ENCODE measurements at places on chromosomes 4 and X.

- DNase-seq, result no peak
Measured at GRCh38 chrX:69062493-69062892, 102.8 kb downstream of the PJA1 start.

DNA sequence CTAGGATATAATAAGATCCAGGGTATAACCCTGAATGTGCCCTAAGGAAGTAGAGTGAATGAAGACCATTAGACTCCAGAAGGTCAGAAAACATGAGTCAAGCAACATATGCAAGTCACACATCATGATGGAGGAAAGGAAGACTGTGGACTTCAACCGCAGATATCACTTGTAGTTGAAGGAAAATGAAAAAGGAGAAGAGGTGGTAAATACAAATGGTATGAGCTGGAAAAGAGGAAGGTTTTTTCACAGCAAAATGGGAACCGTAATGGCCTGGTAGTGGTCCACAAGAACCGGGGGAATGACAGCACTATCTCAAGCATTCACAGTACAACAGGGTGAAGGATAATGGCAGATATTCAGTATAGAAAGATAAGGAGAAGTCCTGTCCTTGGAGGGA, 5.2 kb upstream of the SCFD2 start:
- no peak for DNase-seq

- no peak for DNase-seq
Measured at GRCh38 chrX:85004255-85004654, 578 bp downstream of the APOOL start.

- no peak for DNase-seq
Measured at GRCh38 chr4:82422616-82423015, 7.6 kb downstream of the HNRNPDL start.

DNA sequence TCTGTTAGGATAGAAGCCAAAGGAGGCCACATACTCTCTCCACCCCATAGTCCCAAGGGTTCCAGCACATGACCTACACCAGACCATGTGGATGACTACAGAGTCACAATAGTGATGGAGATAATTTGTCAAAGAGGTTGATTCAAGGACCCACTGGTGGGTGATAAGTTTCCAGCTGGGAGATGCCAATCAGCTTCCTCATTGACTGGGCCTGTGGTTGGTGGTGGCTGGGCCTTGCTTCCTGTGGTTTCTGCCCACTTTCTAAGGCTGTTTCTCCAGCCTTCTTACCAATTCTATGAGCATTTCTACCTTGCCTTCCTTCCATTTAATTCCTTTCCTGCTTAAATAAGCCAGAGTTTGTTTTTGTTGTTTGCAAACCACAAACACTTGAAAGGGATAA, 95.5 kb upstream of the CPEB2 start:
- DNase-seq, result no peak

GRCh38 chrX:2483398-2484060, 17.2 kb downstream of the DHRSX start:
- DNase-seq, result no peak

GRCh38 chrX:16186380-16187007, 19.2 kb downstream of the MAGEB17 start:
- no peak for DNase-seq

- DNase-seq, result no peak
Measured at GRCh38 chr4:127181001-127181400, 451.8 kb upstream of the INTU start.

GRCh38 chr4:7854216-7854615, 85.4 kb downstream of the AFAP1 start:
- DNase-seq, result no peak

DNA sequence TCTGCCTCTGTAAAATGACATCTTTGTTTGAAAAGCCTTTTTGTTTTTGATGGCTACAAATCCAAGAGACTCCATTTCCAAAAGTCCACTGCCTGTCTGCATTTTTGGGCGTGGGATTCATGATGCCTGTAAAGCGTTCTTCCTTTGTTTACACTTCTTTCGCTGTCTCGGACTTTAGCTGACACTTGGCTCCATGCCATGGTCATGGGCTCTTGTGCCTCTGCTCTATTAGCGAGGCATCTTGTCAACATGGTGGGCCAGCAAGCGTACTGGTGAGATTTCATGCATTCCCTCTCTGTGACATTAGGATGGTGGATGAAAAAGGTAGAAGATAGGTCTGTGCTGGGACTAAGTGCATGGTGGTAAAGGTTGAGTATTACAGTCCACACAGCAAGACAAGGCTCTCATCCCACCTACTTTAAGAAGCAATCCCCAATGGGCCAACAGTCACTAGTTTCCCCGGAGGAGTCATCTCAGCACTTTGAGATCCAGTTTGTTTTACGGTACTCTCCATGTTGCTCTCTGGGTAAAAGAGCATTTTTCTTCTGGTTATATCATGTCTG, 298.2 kb upstream of the KLF3 start:
- no peak for DNase-seq

GRCh38 chr4:78622253-78622979, 70.8 kb downstream of the ANXA3 start:
- DNase-seq, result no peak

- DNase-seq, result no peak
Measured at GRCh38 chr4:123250843-123251242, 145.8 kb upstream of the SPRY1 start.

GRCh38 chrX:97397371-97397770, 513.7 kb downstream of the RPA4 start:
- DNase-seq, result no peak

GRCh38 chr4:2059726-2060602, 837 bp downstream of the NAT8L start:
- DNase-seq, result no peak

DNA sequence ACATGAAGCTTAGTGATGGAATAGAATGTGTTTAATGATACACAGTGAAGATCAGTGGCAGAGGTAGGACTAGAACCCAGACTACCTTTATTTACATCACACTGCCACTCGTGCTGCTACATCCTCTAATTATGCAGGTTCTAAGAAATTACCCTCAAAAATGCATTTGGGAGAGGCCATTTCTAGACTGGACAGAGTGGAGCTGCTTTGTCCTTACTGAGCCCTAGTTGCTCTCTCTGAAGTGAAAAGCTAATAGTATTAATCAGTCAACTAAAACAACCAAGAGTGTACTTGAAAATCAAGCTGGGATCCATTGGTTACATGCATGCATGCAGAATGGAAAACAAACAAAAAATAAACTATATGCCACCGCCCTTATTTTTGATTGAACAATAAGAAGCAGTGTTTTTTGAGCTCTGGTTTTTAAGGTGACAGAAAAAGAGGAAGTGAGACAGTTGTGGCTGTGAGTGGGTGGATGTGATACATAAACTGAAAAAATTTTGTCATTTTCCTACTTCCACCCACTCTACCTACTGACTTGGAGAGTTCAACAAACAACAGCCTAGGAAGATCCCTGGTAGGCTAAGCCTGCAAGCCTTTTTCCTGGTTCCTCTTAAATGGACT, 6.8 kb upstream of the VSIG4 start:
- no peak for DNase-seq

DNA sequence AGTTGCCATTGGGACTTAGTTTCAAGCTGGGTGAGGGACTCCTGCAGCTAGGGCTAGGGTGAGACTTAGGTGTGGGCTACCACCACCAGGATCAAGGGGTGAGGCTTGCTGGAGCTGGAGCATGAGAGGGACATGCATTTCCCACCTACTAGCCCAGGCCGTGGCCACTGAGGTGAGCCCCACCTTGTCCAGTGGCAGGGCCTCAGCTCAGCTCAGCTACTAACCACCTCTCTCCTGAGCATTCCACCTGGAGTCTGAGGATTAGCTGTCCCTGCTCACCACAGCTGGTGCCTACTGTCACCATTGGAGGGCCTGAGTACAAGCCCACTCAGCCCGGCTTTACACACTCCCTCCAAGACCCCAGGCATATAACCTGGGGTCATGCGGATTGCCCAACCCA, 62.6 kb upstream of the MAGEH1 start:
- DNase-seq, result no peak

DNA sequence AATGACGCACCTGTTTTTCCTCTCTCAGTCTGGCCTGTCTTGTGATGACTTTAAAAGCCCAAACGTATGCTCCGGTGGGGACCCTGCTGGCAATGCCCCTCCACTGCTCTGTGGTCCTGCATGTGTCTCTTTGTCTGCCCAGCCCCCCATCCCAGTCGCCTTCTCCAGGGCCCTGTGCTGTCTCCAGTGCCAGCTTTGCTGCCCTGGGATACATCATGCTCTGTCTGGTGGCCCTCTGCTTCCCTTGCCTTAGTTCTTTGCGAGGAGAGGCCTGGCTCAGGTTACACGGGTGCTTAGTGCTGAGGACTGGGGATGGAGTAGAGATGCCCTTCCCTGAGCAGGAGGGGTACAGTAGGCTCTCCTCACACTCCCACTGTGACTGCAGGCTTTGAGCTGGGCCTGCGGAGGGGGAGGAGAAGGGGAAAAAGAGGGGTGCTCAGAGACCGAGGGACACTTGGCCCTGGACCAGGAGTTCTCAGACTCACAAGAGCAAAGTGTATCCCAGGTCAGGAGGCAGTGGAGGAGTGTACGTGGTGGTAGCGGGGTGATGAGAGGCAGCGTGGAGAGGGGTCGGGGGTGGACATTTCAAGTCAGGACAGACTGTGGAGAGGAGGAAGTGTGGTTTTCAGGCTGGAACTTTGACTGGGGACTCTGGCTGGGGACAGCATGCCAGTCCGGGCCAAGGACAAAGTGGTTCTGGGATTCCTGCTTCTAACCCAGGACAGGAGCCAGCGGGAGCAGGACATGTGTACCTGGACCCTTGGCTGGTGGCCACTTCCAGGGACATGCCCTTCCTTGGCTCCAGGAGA, 2.8 kb downstream of the APLN start:
- DNase-seq, result no peak

DNA sequence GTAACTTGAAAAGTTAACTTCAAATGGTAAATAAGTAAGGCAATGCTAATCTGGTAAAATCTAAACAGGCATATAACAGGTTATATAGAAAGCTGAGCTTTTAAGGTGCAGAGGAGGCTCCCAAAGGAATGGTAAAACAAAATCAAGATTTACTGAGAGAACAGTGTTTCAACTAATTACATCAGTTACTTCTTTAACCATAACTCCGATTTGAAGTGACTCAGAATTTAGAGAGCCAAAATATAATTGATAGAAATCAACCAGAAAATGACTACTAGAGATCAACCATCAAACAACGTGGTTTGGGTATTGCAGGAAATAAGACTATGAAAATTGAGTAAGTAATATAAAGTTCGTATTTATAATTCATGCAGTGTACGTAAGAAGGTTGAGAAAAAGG, 6.9 kb downstream of the G3BP2 start:
- DNase-seq, result no peak

DNA sequence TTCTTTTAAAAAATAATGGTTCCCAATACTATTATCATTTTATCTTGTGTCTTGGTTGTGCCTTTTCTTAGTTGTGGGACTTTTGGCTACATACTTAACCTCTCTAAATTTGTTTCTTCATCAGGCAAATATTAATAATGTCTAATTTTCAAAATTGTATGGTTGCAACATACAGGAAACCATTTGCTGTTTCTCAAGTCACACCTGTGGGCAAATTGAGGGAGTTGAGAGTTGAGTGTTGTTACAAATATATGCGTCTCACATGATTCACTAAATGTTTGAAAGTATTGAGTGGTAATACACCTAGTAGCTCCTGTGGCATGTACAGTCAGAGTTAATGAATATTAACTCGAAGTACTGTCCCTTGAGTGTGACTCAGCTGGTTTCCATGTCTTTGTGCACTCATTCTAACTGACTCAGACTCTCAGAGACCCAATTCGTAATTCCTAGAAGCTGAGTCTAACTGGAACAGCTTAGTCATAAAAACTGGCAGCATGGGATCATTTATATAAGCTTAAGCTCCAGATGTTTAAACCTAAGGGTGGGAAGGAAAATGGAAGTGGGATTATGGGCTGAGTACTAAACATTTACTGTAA, 802.4 kb downstream of the TRIML1 start:
- DNase-seq, result no peak

GRCh38 chr4:145218251-145218650, 37.9 kb upstream of the OTUD4 start:
- no peak for DNase-seq

DNA sequence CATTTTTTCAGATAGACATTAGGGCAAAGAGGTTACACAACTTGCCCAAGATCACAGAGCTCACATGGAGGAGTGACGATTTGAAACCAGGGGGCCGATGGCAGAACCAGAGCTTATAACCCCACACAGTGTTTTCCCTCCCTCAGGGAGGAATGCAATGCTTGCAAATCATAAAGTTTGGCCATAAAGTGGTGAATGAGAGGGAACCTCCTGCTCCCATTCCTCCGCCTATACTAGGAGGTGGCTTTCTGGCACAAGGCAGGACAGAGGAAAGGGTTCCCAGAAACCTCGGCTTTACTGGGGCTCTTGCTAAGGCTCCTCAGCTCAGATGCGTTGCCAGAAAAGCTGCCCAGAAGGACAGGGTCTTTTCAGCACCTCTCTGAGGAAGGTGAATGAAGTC, 19.3 kb downstream of the TMEM154 start:
- no peak for DNase-seq

DNA sequence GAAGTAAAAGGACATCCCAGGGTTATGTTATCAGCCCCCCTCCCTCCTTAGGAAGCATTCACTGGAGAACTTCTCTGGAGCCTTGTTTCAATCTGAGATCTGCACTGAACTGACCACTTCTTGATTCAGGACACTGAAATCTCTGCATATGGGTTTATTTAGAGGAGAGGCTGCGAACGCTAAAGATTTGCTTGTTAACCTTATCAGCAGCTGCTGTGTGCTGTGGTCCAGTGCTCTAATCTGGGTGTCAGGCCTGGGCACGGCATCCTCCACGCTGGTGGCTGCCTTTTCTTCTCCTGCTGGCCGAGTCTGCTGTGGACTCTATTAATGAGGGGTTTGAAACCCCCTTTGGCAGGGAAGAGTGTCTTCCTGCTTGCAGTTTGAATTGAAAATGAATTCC, 1094.7 kb upstream of the TENM3 start:
- DNase-seq, result no peak

DNA sequence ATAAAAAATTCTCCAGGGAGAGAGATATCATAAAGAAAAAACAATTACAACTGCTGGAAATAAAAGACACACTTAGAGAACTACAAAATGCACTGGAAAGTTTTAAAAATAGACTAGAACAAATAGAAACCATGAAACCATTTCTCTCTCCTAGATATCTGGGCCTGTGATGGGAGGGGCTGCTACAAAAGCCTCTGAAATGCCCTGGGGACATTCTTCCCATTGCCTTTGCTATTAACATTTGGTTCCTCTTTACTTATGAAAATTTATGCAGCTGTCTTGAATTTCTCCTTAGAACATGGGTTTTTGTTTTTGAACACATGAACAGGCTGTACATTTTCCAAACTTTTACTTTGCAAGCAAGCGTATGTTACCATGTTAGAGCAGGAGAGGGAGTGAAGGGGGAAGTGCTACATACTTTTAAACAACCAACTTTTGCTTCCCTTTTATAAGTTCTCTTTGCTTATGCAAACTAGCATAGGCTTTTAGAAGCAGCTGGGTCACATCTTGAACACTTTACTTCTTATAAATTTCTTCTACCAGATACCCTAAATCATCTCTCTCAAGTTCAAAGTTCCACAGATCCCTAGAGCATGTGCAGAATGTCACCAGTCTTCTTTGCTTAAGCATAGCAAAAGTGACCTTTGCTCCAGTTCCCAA, 47.9 kb upstream of the PACRGL start:
- no peak for DNase-seq

Measured in activated T-cell treated with anti-CD3 and anti-CD28 coated beads, Interleukin-2, amount 50 U/mL, for 1 hour (primary cell).